ENCODE measurements at places on chromosomes 5 and 9. TPM values are rescaled to one million over a fixed set of nuclear protein-coding genes. Genes with fewer than 3 reads are reported as not detected.

The FASTKD3 gene
- total RNA-seq = 15.7 TPM

The DOCK8 gene
- total RNA-seq = 0.55 TPM

The IZUMO3 gene
- not detected for total RNA-seq

The DRD1 gene
- 0.77 TPM for total RNA-seq

All from A549 treated with DMSO at 1 μM for 4 hours (cell line).